Activated CD8-positive, alpha-beta memory T cell treated with anti-CD3 and anti-CD28 coated beads, Interleukin-2, amount 10 ng/mL, durations not matched to agents 7 days and 5 days (primary cell): ENCODE measurements at places on chromosomes 5 and 9. TPM values are rescaled to one million over a fixed set of nuclear protein-coding genes. Genes with fewer than 3 reads are reported as not detected.

Gene ZNF782
- total RNA-seq: 4.9 TPM

DNA sequence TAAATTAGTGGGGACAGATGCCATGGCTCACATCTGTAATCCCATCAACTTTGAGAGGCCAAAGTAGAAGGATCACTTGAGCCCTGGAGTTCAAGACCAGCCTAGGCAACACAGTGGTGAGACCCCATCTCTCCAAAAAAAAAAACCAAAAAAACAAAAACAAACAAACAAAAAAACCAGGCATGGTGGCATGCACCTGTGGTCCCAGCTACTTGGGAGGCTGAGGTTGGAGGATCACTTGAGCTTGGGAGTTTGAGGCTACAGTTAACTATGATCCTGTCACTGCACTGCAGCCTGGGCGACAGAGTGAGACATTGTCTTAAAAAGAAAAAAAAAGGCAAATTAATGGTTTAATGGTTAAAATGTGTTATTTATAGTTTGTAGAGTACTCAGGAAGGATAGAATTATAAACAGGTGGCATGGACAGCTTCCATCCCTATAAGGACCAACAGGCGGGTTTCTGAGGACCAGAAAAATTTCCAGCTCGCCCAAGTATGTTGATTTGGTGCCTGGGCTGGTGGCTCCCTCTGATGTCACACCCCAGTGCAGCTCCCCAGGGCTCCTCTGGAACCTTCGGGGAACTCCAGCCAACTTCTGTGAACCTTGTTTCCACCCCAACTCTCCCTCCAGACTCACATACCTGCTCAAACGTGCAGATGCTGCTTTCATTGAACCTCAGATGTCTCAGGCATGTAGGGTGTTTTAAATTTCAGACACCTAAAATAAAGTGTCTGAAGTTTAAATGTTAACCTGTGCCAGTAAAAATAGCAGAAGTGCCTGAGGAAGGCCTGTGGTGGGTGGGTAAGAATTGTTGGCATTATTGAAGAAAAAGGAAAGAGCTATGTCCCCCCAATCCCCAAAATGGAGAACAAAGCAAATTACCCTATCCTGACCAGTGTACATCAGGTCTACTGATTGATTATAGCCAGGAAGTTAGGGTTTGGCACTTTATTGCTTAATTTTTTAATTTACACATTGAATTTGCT, 69.0 kb downstream of the TRIO start:
- DNase-seq: no peak

Gene PAX5
- total RNA-seq: 0.14 TPM

DNA sequence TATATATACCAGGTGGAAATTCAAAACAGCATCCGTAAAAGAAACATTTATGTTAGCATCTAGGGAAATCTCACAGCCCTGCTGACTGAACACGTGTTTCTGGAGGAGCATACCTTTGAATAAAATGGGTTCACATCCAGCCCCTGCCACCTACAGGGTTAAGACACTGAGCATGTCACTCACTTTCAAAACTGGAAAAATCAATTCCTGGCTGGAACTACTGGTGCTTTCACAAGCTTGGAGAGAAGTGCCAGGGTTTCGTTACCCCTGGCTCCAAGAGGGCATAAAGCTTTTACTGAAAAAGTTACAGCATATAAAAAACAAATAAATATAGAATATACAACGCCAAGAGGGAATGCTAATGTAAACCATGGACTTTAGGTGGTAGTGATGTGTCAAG, 48.0 kb downstream of the SERINC5 start:
- DNase-seq: no peak

GRCh38 chr5:21818370-21818720, 1034.8 kb downstream of the CDH12 start:
- DNase-seq: no peak

Gene DAB2IP
- 0.18 TPM for total RNA-seq

Gene SPATA31E1
- total RNA-seq: not detected

DNA sequence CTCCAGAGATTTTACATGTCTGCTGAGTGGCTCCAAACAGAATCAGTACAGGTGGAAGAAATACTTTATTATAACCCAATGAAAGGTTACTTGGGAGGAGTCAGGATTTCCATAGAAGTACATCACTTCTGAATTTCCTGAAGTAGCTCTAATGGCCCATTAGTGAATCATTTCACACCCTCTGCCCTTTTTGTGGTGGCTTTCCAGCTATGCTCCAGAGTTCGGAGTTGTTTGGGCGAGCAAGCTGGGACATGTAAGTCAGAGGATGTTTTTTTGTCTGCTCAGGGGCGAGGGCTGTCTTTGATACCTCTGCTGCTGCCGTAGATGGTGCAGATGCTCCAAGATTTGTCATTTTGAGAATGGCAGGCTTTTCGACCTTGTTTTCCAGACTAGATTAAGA, 226.1 kb downstream of the GOLPH3 start:
- no peak for DNase-seq

GRCh38 chr9:118991366-118992285, 377.6 kb downstream of the BRINP1 start:
- no peak for DNase-seq

Gene ESM1
- total RNA-seq: 0.21 TPM

Gene LMX1B
- not detected for total RNA-seq

GRCh38 chr9:126915846-126916543, 1.4 kb downstream of the RALGPS1 start:
- DNase-seq: no peak

Gene SLIT3
- total RNA-seq: 0.09 TPM

Gene FABP6
- not detected for total RNA-seq

Gene SPAG8
- 1.2 TPM for total RNA-seq

DNA sequence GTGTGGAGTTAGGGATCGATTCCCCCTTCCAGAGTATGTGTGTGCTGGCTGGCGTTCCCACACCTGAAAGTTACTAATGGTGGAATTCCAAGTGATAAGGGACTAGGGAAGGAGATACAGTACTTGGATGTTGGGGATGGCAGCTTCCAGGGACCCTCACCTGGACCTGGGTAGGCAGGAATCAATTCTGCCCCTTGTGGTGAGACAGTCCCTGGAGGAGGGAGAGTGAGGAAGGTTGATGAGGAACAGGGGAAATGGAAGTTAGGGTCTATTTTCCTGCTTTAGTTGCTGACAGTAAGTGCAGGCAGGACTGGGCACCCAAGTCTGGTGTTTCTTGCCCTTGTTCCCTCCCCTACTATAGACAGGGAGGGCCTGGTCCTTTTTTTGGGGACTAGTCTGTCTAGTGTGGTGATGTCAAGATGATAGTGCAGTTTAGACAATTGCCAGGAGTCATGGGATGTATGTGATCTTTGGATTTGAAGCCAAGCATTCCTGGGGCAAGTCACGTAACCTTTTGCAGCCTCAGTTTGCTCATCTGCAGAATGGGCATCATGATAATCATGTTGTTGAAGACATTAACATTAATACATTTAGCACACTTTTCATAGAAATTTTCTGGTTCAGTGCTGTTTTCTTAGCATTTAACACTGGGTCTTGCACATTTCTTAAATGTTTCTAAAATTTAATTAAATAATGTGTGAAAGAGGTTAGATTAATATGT, 51.7 kb downstream of the DAB2IP start:
- DNase-seq: no peak

GRCh38 chr5:82889088-82889487, 188.1 kb downstream of the TMEM167A start:
- DNase-seq: no peak

DNA sequence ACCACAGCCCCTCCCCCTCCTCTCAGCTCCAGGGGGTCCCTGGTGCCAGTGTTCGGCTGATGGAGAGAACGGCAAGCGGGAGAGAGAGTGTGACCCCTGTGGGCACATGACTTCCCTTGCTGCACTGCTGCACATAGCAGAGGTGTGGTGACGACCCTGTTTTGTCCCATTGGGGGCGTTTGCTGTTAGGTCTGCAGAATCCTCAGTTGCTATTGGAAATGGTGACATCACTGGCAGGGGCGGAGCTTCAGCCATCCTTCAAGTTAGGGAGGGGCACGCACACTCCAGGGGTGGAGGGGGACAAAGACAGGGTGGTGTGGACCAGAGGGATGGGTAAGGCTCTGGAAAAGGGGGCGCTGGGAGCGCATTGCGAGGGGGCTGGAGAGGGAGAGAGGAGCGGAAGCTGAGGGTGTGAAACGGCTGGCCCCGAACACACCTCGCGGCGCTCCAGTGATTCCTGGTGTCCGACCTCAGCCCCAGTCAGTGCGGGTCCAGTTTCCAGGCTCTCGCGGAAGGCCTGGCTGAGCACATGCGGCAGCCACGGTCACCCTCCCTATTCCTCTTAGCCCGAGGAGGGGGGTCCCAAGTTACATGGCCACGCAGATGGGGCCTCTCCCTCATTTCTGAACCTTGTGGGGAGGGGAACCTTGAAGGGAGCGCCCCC, 764 bp upstream of the GRIN1 start:
- DNase-seq: no peak

Gene SH3TC2
- not detected for total RNA-seq

GRCh38 chr5:62886603-62887315, 308.1 kb downstream of the LRRC70 start:
- no peak for DNase-seq

DNA sequence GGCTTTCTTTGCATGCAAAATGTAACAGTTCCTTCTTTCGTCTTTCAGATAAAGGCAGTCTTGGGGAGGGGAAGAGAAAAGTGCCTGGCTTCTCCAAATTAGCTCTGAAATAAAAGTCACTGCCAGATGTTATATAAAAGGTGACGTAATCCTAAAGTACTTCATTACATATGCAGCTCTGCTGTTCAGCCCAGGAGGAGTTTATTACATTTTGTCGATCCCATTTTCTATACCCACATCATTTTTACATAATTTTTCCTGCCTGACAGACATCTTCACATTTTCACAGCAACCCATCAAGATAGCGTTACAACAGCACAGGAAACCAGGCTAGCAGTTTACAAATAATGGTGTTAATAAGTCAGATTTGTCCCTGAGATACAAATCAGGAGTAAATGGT, 86.7 kb upstream of the SLC30A5 start:
- no peak for DNase-seq

- no peak for DNase-seq
These were observed 206.5 kb downstream of the PAX5 start for GRCh38 chr9:36827593-36827992.

- DNase-seq: no peak
These were observed 408.3 kb downstream of the MED10 start for GRCh38 chr5:5969942-5970483.

DNA sequence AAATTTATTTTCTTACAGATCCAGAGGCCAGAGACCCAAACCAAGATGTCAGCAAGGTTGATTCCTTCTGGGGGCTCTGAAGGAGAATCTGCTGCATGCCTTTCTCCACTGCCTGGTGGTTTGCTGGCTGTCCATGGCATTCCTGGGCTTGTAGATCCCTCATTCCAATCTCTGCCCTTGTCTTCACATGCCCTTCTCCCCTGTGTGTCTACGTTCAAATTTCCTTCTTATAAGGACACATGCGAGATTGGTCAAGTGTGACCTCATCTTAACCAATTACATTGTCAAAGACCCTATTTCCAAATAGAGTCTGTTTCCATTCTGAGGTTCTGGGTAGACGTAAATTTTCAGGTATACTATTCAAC, 84.5 kb upstream of the RAI14 start:
- DNase-seq: no peak

GRCh38 chr5:116842514-116842961, 267.9 kb upstream of the SEMA6A start:
- DNase-seq: no peak

Gene SPATA31A3
- total RNA-seq: not detected

Gene CCDC183
- 0.91 TPM for total RNA-seq

DNA sequence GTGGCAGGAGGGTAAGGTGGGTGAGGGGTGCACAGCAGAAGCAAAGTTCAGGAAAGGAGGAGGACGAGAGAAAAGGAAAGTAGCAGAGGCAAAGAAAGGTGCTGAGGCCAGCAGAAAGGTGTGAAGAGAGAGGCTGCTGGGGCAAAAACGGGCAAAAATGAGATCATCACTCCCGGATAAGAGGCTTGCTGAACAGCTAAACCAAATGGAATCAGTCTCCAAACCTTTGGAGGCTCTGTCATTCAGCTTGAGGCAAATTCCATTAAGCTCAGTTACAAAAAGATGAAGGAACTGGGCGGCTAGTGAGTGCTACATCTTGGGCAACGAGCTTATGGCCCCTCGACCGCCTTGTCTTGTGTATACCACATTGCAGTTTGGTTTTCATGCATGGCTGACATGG, 136.4 kb downstream of the FSTL4 start:
- DNase-seq: no peak

Gene PTCD2
- total RNA-seq: 10.2 TPM

GRCh38 chr9:34986540-34987047, 3.0 kb upstream of the DNAJB5 start:
- peak; percentile 54 for DNase-seq

Gene ACOT12
- not detected for total RNA-seq

GRCh38 chr5:56323505-56323904, 90.4 kb upstream of the ANKRD55 start:
- no peak for DNase-seq

Gene NR5A1
- not detected for total RNA-seq

DNA sequence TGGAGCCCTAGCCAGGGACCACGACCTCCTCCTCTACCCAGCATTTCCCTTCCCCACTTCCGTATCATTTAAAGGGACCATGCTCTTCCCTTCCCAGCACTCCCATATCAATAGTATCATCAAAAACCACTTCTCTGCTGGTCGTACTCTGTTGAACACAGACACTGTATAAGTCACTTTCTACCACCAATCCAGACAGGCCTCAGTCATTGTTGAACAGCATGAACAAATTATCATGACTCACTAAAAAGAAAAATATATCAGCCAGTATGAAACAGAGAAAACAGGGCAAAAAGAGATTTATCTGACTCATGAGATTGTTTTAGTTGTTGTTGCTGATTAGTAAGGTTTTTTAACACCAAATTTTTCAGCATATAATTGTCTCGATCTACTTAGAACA, 89.8 kb downstream of the CDKN2A start:
- no peak for DNase-seq

- DNase-seq: peak; percentile 35
These were observed 19.5 kb downstream of the C5orf52 start for GRCh38 chr5:157690690-157691433.

DNA sequence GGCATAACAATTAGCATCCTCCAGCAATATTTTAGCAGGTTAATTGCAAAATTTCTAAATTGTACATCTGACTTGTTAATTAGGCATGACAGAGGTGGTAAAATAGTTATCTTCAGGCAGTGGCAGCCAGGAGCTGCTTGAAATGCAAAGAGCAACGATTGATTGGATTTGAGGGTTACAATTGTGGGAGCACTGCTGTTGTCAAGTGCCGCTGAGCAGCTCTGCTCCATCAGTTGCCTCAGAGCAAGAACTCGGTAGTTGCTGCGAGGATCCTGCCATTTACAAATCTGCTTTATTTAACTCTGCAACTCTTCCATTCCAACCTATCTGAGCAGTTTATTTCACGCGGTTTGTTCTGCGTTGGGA, 12.6 kb downstream of the PBX3 start:
- no peak for DNase-seq
